ENCODE measurements at places on chromosomes 6 and 20.

GRCh38 chr6:22240025-22240424 is 56.8 kb downstream of the PRL start:
- DNase-seq, result no peak

DNA sequence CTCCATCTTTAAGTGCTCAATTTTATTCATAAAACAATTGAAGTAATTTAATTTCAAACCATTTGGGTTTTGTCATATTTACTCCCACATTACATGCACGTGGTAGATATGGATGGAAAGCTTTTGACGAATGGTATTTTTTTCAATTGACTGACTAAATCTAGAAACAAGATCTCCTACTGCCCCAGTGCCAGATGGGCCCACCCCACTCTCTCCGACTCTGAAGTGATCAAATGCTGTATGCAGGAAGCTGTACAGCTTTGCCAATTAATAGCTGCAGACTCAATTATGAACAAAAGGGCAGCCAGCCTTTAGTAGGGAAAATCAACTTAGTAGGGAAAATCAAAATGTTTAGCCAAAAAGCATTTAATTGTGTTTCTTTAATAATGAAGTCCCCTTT is 46.2 kb downstream of the PACRG start:
- DNase-seq, result no peak

DNA sequence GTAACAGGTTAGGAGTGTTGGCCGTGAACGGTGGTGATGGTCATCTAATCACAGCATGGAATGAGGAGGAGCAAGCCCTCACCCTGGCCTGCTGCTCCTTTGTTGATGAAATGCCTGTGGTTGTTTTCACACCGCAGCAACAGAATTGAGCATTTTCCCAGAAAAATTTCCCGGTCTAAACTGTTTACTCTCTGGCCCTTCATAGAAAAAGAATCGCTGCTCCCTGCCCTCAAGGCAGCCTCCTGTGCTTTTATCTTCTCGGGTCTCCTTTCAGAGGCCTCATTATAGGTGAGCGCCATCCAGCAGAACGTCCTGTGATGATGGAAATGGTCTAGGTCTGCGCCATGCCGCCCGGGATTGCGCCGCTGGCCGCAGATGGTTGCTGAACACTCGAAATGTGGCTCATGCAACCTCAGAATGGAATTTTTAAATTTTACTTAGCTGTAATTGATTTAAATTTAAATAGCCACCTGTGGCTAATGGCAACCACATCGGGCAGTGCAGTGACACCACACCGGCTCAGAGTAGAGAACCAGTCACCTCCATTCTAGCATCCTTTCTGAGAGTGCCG is 30.2 kb downstream of the PHACTR3 start:
- no peak for DNase-seq

- DNase-seq, result no peak
Observed at GRCh38 chr6:139134064-139134395, 850 bp upstream of the HECA start.

DNA sequence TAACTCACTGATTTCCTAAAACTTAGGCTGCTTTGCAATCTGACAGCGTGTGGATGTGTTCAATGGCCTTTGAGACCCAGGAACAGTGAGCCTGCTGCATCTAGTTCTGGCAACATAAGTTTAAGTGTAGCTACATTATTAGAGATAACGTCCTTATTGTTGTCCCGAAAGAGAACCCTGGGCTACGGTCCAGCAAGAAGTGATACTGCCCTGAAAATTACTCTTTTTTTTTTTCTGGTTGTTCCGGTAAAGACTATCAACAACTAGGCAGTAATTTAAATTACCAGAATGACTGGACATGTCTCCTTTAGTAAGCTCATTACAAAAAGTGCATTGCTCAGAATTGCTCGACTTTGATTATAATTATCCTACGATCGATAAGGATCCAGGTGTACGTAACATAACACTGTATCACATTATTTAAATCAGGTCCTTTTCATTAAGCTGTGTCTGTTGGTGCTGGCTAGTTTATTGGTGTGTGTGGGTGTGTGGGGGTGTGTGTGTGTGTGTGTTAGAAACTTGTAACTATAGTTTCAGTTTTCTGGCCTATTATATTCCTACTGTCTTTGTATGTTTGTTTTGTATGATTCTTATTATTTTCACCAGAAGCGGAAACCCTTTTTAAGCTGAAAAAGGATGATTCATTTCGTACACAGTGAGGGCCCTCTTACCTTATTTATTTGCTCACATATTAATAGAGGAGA is 3.0 kb downstream of the TSHZ2 start:
- DNase-seq, result no peak

DNA sequence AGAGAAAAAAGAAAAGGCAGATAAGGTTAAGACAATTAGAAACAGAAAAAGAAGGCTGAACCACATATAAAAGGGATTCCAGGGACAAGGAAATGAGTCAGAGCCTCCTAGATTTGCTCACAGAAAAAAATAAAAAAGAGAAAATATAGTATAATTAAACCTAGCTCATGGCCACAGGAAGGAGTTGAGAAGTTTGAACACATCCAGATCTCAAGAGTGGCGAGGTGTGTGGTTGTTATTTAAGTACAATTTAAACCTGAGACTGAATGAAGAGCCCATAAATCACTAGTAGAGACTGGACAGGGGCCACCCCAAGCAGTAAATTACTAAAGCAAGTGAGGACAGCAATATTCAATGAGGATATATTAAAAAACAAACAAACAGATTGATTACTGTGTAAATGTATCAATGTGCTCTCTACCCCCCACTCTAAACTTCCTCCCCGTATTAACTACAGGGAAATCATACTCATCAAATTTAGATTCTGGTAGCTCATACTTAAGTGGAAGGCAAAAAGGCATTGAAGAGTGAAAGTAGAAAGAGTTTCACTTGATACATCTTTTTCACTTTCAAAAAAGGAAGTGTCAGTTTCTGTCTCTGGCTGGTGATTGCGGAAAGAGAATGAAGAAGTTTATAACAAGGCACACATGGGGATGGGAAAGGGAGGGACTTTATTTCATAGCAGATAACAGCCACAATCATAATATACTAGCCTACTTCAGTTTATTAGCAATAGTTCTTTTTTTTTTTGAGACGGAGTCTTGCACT is 49.3 kb upstream of the SCAF8 start:
- peak; percentile 41 for DNase-seq

DNA sequence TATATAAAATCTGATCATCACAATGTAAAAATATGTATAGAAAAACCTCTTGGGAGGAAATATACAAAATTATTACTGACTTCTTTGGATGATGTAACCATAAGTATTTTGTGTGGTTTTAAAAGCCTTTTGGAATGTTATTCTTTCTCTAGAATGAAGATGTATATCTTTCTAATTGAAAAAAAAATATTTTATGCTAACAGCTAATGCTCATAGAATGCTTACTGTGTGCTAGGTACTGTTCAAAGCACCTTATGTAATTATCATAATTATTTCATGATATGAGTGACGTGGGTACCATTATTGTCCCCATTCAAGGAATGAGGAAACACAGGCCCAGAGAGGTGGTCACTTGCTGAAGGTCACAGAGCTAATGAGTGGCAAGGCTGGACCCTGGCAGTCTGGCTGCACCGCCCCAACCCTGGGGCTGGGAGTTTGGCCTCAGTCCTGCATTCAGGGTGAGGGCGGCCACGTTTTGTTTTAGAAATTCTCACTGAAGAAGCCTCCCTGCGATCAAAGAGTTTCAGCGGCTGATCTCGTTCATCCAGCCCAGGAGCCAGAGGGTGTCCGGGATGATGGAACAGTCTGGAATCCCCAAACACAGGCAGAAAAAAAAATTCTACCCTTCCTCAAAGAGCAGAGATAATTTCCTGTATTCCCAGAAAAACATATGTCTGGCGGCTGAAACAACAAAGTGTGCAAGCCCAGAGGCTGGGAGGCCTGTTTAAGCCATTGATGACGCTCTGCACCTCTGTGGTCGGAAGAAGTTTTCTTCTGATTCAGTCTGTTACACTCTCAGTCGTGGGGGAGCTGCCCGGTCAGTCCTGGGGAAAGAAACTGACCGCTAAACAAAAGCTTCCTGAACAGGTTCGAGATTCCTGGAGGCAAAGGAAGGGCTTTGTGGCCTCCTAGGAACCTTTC is 37.3 kb downstream of the TFEB start:
- peak; percentile 96 for DNase-seq
